Mesothelial cell of epicardium (in vitro differentiated cells): ENCODE measurements at places on chromosomes 3 and 15.

GRCh38 chr3:196159526-196159925, 51.7 kb downstream of the ZDHHC19 start:
- no peaks in the 10 kb centered on the region for H3K36me3 ChIP-seq
- H3K27me3 ChIP-seq, result peaks cover 2% of the 10 kb centered on the region
- H3K4me3 ChIP-seq, result no peak overlapping the region
- no peak for DNase-seq

- DNase-seq, result no peak
- no peaks in the 10 kb centered on the region for H3K36me3 ChIP-seq
- H3K27me3 ChIP-seq, result peaks cover 71% of the 10 kb centered on the region
- peaks cover 6% of the 10 kb centered on the region for H3K4me1 ChIP-seq
Measured at GRCh38 chr3:46406443-46406787, 451 bp downstream of the CCR5AS start.

DNA sequence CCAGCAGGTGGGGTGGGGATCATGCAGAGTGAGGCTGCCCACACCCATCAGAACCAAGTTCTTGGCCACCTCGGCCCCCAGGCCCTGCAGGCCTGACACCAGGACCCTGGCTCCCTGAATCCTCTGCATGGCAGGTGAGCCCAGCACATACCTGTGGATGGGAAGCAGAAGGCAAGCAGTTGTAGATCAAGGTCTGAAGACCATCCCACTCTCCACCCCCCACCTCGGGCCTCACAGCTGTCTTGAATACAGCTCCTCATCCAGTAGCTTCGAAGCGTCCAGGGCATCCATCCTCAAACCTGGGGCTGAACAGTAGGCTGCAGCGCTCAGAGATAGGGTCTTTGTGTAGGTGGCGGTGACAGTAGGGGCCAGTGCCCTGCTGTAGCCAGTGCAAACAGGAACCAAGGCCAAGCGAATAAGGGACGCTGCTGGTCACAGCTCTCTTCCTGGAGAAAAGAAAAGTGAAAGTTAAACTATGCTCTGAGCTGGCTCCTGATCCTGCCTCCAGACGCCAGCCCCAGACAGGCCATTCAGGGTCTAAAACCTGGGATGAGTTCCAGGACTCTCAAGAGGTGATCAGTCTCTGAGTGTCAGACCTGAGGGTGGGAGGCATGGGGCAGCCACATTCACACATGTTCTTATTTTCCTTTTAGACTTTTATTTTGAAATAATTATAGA, at the start of gene UBA7:
Gene UBA7, minus strand, starts transcription at position 457 of the 678 bp plus-strand sequence. Its CDS starts 166 bp downstream, at position 291.
- H3K27ac ChIP-seq, result peak within 1 kb of the TSS; percentile 95
- no peak for DNase-seq
- H3K4me1 ChIP-seq, result peaks cover 20% of the 10 kb centered on the region
- peak within 1 kb of the TSS; percentile 70 for H3K4me3 ChIP-seq
- no peaks in the 10 kb centered on the region for H3K27me3 ChIP-seq

GRCh38 chr3:120304616-120305015, 19.6 kb upstream of the GPR156 start:
- no peaks in the 10 kb centered on the region for H3K36me3 ChIP-seq
- no peak for DNase-seq
- H3K27ac ChIP-seq, result peak overlapping the region; percentile 83
- H3K27me3 ChIP-seq, result no peaks in the 10 kb centered on the region

DNA sequence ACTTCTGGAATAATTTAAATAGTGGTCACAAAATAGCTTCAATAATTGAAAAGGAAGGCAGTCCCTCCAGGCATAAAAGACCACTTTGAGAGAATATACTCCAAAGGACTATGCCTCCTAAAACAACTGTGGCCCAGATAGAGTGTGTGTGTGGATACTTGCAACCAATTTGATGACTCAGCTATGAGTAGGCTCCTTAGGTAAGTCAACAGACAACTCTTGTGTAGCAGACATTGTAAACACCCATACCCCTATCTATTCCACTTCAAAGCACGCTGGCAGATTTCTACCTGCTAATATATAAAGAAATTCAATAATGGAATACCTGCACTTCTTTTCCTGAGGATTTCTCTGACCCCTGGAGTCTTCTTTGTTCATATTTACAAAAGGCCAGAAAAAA, 254.5 kb downstream of the NEK10 start:
- H3K36me3 ChIP-seq, result no peaks in the 10 kb centered on the region
- H3K27ac ChIP-seq, result no peak overlapping the region
- H3K27me3 ChIP-seq, result no peaks in the 10 kb centered on the region
- H3K4me1 ChIP-seq, result peaks cover 1% of the 10 kb centered on the region
- H3K4me3 ChIP-seq, result no peak overlapping the region

DNA sequence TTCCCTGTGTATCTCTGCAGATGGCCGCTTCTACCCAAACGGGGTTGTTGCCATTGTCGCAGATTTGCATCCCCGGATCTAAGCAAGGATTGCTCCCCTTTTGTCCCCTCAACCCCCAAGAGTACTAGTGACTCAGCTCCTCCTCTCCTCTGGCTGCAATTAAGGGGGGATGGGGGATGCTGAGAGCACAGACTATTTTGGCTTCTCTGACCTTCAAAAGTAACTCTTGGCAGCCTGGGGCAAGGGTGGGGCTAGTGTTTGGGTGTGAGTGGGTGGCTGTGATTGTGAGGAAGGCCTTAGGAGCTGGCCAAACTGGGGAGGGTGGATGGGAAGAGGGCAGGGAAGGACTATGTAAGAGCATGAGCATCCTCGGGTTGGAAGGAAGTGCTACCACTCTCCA, 1.2 kb upstream of the MAP1A start:
- peak overlapping the region; percentile 76 for H3K27ac ChIP-seq
- H3K36me3 ChIP-seq, result no peaks in the 10 kb centered on the region
- H3K4me1 ChIP-seq, result peaks cover 50% of the 10 kb centered on the region
- H3K27me3 ChIP-seq, result peaks cover 15% of the 10 kb centered on the region
- DNase-seq, result no peak

DNA sequence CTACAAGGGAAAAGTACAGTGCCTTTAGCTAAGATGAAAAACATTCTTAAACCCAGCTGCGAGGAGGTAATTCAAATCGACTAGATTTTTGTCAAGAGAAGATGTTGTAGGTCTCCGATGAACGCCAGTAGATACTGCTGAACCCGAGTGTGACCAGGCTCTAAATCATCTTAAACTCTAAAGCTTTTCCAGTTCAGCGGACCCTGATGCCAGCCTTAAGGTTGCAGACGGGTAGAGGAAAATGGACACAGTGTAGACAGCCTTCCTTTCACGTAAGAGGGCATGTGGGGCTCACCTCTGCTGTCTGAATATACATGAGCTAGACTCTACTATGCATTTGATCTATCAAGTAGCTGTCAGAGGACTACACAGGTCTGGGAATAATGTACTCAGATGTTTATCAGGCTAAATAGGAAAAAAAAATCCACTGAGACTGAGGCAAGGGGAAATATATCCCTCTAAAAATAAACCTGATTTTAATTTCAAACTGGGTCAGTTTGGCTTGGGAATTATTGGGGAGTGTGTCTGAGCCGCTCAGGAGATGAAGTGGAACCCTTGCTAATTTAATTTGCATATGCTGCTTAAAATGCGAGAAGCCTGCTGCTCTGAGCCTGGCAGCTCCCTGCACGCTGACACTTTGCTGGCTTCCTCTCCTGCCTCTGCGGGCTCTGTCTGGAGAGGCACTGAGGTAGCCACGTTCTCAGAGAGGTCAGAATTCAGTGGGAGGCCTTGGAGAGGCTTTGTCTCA, 151.9 kb downstream of the CADPS start:
- no peak for DNase-seq
- no peaks in the 10 kb centered on the region for H3K36me3 ChIP-seq
- H3K4me3 ChIP-seq, result no peak overlapping the region
- H3K27ac ChIP-seq, result no peak overlapping the region
- H3K4me1 ChIP-seq, result no peaks in the 10 kb centered on the region
- H3K27me3 ChIP-seq, result peaks cover 58% of the 10 kb centered on the region

GRCh38 chr15:100131321-100132224, 210.2 kb downstream of the ADAMTS17 start:
- H3K4me3 ChIP-seq, result no peak overlapping the region
- peaks cover 51% of the 10 kb centered on the region for H3K36me3 ChIP-seq
- H3K4me1 ChIP-seq, result peaks cover 9% of the 10 kb centered on the region
- no peak overlapping the region for H3K27ac ChIP-seq
- peak; percentile 48 for DNase-seq
